ENCODE measurements at places on chromosomes 6 and 20.

GRCh38 chr20:31717478-31718201 lies 5.0 kb downstream of the BCL2L1 start:
- no peak for DNase-seq

DNA sequence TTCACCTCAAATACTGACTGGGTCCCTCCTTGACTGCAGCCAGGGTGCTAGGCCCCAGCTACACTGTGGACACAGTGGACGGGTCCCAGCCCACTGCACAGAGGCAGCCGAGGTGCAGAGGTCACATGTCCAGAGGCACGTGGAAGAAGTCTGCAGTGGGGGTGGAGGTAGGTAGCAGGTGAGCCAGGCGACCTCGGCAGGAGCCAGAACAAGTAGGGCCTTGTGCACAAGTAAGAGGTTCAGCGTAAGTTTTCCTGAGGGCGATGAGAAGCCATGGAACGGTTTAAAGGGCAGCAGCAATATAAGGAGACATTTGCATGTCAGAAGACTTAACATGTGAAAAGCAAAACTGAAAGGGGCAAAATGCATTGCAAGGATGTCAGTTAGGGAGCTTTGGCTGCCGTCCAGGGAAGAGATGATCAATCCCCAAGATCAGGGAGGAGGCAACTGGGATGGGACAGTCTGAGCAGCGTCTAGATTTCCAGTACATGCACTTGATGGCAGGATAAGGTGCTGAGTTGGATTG lies 49.7 kb upstream of the SNX9 start:
- no peak for DNase-seq

GRCh38 chr6:136608991-136609390 lies 58.8 kb upstream of the MAP7 start:
- DNase-seq, result no peak

DNA sequence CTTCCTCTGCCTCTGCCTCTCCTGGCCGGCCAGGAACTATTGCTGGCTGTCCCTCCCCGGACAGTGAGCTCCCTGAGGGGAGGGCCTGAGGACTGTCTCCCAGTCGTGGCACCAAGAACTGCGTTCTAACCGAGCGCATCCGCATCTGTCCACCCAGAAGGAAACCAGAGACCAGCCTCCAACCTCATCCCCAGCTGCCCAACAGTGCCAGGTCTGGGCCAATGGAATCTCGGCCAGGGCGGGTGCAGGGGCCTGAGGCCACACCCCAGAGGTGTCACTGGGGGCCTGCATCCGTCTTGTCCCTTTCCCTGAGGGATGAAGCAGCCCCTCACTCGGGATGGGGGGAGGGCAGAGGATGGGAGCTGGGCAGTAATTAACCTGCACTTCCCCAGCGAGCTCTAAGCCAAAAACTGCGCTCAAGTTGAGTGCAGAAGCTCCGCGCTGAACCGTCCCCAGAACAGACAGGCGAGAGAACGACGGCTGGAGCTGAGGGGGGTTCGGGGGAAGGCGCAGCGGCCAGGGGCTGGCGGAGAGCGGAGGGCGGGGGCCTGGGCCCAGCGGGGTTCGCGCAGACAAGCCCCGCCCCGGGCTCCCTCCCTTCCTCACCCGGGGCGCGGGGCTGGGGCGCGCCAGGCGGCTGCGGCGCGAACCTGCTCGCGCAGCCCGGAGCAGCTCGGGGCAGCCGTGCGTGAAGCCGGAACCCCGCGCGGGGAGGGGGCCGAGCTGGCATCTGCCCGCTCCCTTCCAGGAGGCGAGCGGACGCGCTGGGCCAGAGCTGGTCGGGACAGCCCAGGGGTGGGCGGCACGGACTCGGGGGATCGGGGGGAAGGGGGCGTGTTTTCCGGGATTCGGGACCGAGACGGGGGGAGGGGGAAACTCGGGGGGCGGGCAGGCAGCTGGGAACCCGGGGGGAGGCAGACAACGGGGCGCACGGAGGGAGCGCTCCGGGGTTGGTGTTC lies 1.4 kb downstream of the TFEB start:
- DNase-seq, result no peak

- DNase-seq, result no peak
Measured at GRCh38 chr6:37354526-37355384, 972 bp downstream of the RNF8 start.

- DNase-seq, result no peak
Measured at GRCh38 chr6:122392564-122393350, 6.7 kb upstream of the HSF2 start.

DNA sequence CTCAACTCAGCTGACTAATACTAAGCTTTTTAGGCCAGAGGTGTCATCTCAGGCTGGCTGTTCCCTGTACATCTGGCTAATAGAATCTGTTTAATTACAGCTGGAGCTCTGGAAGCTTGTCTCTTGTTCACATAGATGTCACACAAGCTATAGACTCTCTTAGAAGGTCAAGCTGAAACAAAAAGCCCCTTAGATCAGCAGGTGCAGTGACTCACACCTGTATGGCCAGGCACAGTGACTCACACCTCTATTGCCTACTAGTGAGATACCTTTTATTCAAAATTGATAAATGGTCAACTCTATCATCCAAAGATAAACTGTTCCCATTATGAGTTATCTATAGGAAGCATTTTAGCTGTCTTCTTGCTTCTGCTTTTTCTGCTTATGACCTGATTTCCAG lies 29.9 kb upstream of the MTHFD1L start:
- DNase-seq, result no peak

GRCh38 chr6:146336191-146336590 lies 207.4 kb upstream of the RAB32 start:
- no peak for DNase-seq

DNA sequence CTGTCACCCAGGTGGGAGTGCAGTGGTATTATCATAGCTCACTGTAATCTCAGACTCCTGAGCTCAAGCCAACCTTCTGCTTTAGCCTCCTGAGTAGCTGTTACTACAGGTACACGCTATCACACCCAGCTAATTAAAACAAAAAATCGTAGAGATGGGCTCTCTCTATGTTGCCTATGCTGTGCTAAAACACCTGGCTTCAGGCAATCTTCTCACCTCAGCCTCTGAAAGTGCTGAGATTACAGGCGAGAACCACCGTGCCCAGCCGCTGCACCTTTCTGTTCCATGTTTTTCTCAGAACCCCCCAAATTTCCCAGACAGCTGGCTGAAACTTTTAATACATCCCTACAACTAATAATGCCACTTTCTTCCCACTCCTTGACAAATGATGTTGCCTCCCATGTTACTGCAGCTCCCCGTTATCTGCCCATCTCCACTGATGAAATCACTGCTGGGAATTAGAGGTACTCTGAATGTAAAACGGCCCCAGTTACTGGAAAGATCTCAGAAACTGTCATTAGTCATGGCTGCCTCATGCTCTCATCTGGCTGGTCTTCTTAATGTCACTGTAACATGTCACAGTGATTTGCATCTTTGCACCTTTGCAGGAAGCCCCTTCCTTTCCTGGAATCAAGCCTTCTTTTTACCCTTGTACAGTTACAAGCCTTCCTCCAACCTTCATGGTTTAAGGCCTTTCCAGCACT lies 697.5 kb downstream of the PRKN start:
- DNase-seq, result no peak

GRCh38 chr6:152023613-152024012 lies 216.1 kb downstream of the ESR1 start:
- DNase-seq, result no peak

DNA sequence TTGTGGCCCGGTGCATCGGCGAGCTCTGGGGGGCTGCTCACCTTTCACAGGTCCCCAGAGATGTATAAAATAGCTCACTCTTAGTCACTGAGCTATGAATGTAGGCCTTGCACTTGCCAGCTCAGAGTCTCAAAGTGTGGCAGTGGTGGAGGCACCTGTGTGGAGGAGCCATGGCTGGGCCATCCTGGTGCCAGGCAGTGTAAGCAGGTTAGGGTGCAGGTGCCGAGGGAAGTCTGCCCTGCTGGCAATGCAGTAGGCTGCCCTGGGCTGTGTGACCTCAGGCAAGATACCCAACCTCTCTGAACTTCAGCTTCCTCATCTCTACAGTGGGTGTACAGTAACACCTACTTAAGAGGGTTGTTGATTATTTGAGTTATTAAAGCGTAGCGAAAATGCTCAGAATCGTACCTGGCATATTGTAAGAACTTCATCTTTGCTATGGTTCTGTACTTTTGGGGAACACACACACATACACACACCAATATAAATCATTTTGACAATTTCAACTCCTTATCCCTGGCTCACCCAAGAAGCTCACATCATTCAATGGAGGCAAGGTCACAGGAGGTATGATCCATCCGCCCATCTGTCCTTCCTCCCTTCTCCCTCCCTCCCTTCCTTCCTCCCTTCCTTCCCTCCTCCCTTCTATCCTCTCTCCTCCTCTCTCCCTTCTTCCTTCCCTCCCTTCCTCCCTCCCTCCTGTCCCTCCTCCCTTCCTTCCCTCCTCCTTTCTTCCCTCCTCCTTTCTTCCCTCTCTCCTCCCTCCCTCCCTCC lies 66.8 kb upstream of the STX16 start:
- no peak for DNase-seq

GRCh38 chr6:121697921-121698320 lies 262.5 kb downstream of the GJA1 start:
- no peak for DNase-seq

- no peak for DNase-seq
Measured at GRCh38 chr20:326645-327185, 1.4 kb downstream of the SOX12 start.

DNA sequence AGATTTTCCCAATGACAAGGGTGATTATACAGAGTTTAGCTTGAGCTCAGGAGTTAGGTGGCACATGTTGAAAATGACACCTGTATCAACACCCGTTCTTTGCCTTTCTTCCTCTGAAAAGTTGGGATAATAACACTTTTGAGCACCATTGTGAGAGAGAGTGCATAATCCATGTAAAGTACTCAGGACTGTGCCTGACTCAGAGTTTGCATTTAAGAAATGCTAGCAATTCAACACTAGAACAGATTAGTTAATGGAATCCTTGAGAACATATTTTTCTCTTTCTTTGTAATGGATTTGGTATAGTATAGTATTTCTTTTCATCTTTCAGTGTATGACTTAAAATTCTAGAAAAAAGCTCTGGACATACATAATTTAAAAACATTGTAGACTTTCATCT lies 449.2 kb downstream of the GJA1 start:
- DNase-seq, result no peak

DNA sequence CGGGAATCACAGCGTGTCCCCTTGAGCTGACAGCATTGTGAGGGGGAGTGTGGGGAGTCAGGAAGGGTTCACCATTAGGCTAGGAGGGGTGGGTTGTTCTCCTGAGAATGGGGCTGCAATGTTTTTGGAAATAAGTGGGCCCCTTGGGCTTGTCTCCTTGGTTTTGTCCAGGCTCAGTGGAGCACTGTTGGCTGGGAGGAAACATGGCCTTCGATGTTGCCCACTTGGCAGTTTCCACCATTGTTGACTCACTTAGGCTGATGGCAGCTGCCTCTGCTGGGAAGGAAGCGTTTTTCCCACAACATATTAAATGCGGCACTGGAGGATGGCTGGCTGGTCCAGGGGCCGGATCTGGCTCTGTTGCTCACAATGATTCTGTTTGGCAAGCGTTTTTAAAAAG lies 512.1 kb downstream of the QKI start:
- no peak for DNase-seq

- no peak for DNase-seq
Measured at GRCh38 chr6:6795393-6795792, 206.9 kb downstream of the LY86 start.

DNA sequence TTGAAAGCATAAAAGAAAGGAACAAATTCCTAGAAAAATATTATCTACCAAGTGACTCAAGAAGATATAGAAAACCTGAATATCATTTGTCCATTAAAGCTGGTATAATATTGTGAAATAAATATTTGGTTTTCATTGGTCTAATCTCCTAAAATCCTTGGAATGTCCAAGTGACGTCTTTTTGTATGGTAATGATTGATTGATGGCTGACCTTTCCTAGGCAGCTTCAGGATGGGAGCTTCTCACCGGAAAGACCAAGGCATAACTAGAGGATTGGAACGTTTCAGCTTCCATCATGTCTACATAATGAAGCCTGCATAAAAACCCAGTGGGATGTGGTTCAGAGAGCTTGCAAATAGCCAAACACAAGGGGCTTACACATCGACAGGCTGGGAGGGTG lies 57.6 kb upstream of the MAN1A1 start:
- DNase-seq, result no peak

DNA sequence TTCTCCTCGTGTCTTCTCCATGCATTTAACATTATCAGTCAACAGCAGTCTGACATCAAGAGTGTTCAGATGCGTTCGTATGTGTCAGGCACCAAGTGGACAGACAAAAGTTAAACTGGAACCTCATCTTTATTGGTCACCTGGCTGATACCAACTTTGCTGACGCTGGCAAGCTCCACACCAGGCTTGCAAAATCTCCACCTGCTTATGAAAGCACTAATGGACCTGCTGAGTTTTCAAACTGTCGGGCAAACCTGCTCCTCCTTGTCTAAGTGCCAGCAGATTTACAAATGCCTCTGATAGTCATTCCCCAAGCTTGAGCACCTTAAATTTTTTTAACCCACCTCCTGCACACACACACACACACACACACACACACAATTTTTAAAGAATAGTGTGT lies 27.9 kb upstream of the DSP start:
- DNase-seq, result no peak

- DNase-seq, result no peak
Measured at GRCh38 chr6:95263840-95264239, 313.5 kb upstream of the MANEA start.

- DNase-seq, result no peak
Measured at GRCh38 chr6:26205625-26206574, 118.7 kb downstream of the HFE start.

- DNase-seq, result no peak
Measured at GRCh38 chr20:46357030-46357514, 48.8 kb upstream of the CDH22 start.

DNA sequence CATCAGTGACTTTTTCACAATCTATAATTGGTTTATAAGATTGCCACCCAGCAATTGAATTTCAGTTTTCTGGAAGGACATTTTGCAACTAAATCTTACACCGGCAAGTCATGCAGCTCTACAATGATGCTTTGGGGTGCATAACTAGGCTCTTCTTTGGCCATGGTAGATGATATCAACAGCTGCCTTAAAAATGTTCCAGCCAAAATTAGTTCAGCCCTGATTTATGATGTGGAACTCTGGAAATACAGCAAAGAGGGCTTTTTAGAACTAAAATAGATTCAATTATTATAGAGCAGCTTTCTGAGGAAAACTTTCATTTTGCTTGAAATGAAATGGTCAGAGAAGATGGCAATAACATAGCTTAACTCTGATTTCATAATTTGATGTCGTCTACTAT lies 18.4 kb upstream of the MCM9 start:
- DNase-seq, result no peak

GRCh38 chr20:51440589-51440988 lies 101.9 kb downstream of the NFATC2 start:
- DNase-seq, result no peak

DNA sequence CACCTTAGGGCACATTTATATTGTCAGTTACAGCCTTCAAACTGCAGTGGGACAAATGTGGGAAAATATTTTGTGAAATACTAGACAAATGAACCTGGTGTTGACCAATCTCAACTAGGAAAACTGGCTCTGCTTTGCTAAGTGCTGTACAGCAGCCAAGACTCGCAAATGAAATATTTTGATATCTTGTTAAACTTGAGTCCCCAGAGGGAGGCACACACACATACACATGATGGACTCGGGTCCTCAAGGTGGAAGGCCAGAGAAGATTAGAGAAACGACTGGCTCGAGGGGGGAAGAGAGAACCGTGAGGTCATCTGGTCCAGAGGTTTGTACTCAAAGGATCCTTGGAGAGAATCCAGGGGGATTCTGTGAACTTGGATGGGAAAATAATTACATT lies 67.3 kb upstream of the JAG1 start:
- DNase-seq, result no peak

- DNase-seq, result no peak
Measured at GRCh38 chr20:6954219-6954618, 186.7 kb downstream of the BMP2 start.

- DNase-seq, result no peak
Measured at GRCh38 chr6:71619836-71620235, 266.5 kb upstream of the RIMS1 start.
